Mesendoderm (in vitro differentiated cells): ENCODE measurements at places on chromosomes 4 and X.

GRCh38 chrX:16125520-16126149 lies 2.3 kb downstream of the GRPR start:
- no peak overlapping the region for H3K4me3 ChIP-seq
- no peak for DNase-seq
- no peaks in the 10 kb centered on the region for H3K36me3 ChIP-seq

DNA sequence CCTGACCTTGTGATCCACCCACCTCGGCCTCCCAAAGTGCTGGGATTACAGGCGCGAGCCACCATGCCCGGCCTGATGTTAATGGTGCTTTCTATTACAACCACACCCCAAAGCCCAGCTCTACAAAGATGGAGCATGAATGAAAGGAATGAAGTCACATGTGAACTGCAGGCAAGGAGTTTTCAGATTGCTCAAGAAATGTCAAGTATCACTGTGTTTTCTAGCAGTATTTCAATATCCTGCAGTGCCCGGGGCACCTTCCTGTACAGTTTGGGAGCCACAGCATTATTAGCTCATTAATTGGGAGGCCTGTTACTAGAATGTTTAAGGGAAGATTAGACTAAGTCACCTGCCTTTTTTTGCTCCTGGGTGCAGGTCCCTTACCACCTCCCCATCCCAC lies 40.1 kb downstream of the PRIMPOL start:
- peaks cover 2% of the 10 kb centered on the region for H3K4me1 ChIP-seq
- no peak for DNase-seq
- no peak overlapping the region for H3K4me3 ChIP-seq
- no peaks in the 10 kb centered on the region for H3K36me3 ChIP-seq

- H3K27ac ChIP-seq, result no peak overlapping the region
- no peaks in the 10 kb centered on the region for H3K36me3 ChIP-seq
- peak; percentile 70 for DNase-seq
- peaks cover 3% of the 10 kb centered on the region for H3K4me1 ChIP-seq
Measured at GRCh38 chrX:130079824-130080406, 30.4 kb downstream of the ELF4 start.

DNA sequence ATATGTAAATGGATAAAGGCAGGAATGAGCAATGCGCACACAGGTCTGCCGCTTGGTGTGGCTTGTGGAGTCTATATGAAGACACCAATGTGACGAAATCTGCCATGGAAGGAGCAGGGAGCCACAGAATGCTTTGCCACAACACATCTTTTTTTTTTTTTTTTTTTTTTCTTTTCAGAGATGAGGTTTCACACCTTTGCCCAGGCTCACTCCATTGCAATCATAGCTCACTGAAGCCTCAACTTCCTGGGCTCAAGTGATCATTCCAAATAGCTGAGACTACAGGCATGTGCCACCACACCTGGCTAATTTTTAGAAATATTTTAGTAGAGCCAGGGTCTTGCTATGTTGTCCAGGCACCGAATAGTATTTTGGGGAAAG lies 17.4 kb upstream of the SLC34A2 start:
- no peak overlapping the region for H3K4me3 ChIP-seq
- DNase-seq, result no peak
- no peak overlapping the region for H3K27ac ChIP-seq
- H3K4me1 ChIP-seq, result no peaks in the 10 kb centered on the region
- H3K36me3 ChIP-seq, result no peaks in the 10 kb centered on the region

GRCh38 chr4:137471461-137471860 lies 60.8 kb downstream of the PCDH18 start:
- H3K36me3 ChIP-seq, result no peaks in the 10 kb centered on the region
- H3K4me3 ChIP-seq, result no peak overlapping the region
- DNase-seq, result no peak
- H3K4me1 ChIP-seq, result no peaks in the 10 kb centered on the region
- no peak overlapping the region for H3K27ac ChIP-seq

DNA sequence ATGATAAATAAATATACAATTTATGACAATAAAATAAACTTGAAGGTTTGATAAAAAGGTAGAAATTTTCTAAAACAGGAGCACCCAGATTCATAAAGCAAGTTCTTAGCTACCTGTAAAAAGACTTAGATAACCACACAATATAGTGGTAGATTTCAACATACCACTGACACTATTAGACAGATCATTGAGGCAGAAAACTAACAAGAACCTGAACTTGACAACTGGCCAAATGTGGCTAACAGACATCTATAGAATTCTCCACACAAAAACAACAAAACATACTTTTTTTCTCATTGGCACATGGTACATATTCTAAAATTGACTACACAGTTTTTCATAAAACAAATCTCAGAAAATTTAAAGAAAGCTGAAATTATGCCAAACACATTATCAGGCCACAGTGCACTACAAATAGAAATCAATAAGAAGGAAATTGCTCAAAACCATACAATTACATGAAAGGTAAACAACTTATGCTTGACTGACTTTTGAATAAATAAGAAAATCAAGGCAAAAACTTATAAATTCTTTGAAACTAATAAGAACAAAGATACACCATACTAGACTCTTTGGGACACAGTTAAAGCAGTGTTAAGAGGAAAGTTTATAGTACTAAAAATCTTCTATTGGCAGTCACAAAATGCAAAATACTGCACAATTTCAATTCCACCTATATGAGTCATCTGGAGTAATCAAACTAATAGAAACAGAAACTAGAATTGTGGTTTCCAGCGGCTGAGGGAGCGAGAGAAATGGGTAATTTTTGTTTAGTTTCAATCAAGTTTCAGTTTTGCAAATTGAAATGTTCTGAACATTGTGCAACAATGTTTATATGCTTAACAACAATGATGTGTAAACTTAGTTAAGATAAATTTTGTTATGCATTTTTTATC lies 925.6 kb downstream of the SH3BGRL start:
- no peaks in the 10 kb centered on the region for H3K4me1 ChIP-seq
- DNase-seq, result no peak
- no peak overlapping the region for H3K27ac ChIP-seq
- no peak overlapping the region for H3K4me3 ChIP-seq

- no peaks in the 10 kb centered on the region for H3K27me3 ChIP-seq
- H3K27ac ChIP-seq, result no peak overlapping the region
- no peak overlapping the region for H3K4me3 ChIP-seq
Measured at GRCh38 chr4:155954939-155955338, 1.3 kb upstream of the CTSO start.

- DNase-seq, result no peak
- H3K4me3 ChIP-seq, result no peak overlapping the region
- no peaks in the 10 kb centered on the region for H3K4me1 ChIP-seq
- H3K27me3 ChIP-seq, result no peaks in the 10 kb centered on the region
Measured at GRCh38 chr4:168177546-168178149, 85.3 kb downstream of the ANXA10 start.

- H3K27ac ChIP-seq, result no peak overlapping the region
- no peaks in the 10 kb centered on the region for H3K4me1 ChIP-seq
- H3K36me3 ChIP-seq, result no peaks in the 10 kb centered on the region
Measured at GRCh38 chrX:67718926-67719325, 175.1 kb downstream of the AR start.

DNA sequence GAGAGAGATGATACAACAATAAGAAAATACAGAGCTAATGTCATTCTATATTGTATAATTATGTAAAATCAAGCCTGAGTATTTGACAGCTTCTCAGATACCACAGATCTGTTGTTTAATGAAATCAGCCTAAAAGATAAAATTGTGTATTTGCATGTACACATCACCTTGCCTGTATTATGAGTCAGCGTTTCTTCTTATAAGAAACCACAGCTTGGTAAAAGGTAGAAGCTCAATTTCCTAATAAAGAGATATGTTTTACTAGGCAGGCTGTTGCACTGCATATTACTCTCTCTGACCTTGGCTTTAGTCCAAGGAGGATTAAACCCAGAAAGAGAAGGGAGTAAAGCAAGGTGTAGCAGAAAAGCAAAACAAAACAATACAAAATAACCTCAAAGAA lies 121.3 kb downstream of the PPARGC1A start:
- H3K36me3 ChIP-seq, result no peaks in the 10 kb centered on the region
- no peak for DNase-seq
- H3K27me3 ChIP-seq, result no peaks in the 10 kb centered on the region
- H3K27ac ChIP-seq, result no peak overlapping the region
- H3K4me1 ChIP-seq, result no peaks in the 10 kb centered on the region

GRCh38 chr4:62560858-62561257 lies 1360.7 kb downstream of the ADGRL3 start:
- DNase-seq, result no peak
- no peaks in the 10 kb centered on the region for H3K36me3 ChIP-seq
- H3K4me1 ChIP-seq, result no peaks in the 10 kb centered on the region
- no peak overlapping the region for H3K27ac ChIP-seq
- H3K27me3 ChIP-seq, result no peaks in the 10 kb centered on the region
- H3K4me3 ChIP-seq, result no peak overlapping the region

GRCh38 chr4:31518796-31519250 lies 798.7 kb downstream of the PCDH7 start:
- no peak for DNase-seq
- H3K4me1 ChIP-seq, result no peaks in the 10 kb centered on the region
- H3K36me3 ChIP-seq, result no peaks in the 10 kb centered on the region
- no peak overlapping the region for H3K4me3 ChIP-seq

GRCh38 chr4:16717266-16717970 lies 181.0 kb downstream of the LDB2 start:
- H3K4me1 ChIP-seq, result no peaks in the 10 kb centered on the region
- H3K27ac ChIP-seq, result no peak overlapping the region
- no peaks in the 10 kb centered on the region for H3K36me3 ChIP-seq

- no peak for DNase-seq
- no peaks in the 10 kb centered on the region for H3K4me1 ChIP-seq
- no peak overlapping the region for H3K27ac ChIP-seq
- no peaks in the 10 kb centered on the region for H3K27me3 ChIP-seq
Measured at GRCh38 chrX:17779434-17779833, 42.1 kb downstream of the SCML1 start.

DNA sequence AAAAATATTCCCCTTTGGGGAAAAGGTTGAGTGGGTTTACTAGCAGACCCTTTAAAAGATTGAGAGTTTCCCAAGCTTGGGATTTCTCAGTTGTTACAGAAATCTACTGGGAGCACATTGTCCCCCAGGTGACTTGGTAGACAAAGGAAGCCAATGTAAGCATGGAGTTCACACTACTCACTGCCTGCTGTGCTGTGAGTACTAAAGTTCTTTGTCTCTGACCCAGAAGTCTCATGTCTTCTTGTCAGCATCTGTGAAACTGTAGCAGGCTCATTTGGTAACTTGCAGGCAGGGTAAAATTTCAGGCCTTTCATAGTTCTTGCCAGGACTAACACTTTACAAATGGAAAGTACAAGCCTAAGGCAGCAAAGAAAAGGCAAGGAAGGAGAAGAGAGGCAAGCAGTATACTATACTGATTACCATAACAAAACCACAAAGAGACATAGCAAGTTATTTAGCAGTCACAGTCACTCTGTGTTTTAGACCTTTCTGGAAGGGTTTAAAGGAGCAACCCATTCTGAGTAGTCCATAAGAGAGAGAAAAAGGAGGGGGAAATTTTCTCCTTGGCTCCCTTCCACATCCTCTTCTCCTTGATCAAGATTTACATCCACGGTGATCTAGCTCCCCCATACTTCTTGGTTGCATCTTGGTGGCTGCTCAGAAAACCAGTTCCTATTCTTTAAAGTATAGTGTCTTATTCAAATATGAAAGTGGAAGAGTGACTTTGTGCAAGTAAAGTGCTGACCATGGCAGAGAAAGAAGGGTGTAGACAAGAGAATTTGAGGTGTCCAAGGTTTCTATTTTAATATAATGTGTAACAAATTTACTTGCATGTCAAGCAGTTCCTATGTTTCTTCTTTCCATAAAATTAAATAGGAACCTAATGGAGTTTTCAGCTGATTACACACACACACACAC lies 160.0 kb upstream of the PDE5A start:
- no peak overlapping the region for H3K4me3 ChIP-seq
- no peaks in the 10 kb centered on the region for H3K36me3 ChIP-seq
- no peaks in the 10 kb centered on the region for H3K4me1 ChIP-seq
- H3K27me3 ChIP-seq, result no peaks in the 10 kb centered on the region
- no peak overlapping the region for H3K27ac ChIP-seq

GRCh38 chr4:54169176-54169575 lies 59.9 kb upstream of the PDGFRA start:
- no peak for DNase-seq
- H3K4me3 ChIP-seq, result no peak overlapping the region
- H3K36me3 ChIP-seq, result no peaks in the 10 kb centered on the region
- H3K4me1 ChIP-seq, result no peaks in the 10 kb centered on the region
- no peaks in the 10 kb centered on the region for H3K27me3 ChIP-seq

- H3K27me3 ChIP-seq, result no peaks in the 10 kb centered on the region
- H3K4me3 ChIP-seq, result no peak overlapping the region
- no peaks in the 10 kb centered on the region for H3K36me3 ChIP-seq
Measured at GRCh38 chr4:84145176-84145575, 353.9 kb downstream of the NKX6-1 start.

DNA sequence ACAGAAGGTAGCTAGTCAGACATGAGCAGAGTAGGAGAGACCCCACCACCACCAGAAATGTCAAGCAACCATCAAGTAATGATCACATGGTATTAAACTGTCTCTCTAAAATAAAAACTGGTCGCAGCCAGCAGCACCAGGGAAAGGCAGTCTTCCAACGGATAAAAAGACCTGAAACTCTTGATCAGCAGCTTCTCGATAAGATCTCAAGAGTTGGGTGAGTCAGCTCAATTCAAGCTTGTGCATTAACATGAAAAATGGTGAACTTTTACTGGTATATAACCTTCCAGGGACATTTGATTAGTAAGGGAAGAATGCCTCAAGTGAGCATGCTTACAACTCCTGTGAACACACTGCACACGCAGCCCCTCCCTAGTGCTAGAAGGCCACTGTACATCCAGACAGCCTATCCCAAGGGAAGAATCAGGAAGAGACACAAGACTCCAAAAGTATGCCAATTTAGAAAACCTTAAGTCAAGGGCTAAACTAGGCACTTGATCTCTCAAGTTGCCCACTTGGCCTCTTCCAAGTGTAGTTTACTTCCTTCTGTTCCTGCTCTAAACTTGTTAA lies 270.0 kb upstream of the GNPDA2 start:
- no peak overlapping the region for H3K27ac ChIP-seq
- H3K36me3 ChIP-seq, result no peaks in the 10 kb centered on the region
- no peaks in the 10 kb centered on the region for H3K27me3 ChIP-seq
- no peaks in the 10 kb centered on the region for H3K4me1 ChIP-seq

- no peak overlapping the region for H3K4me3 ChIP-seq
- no peaks in the 10 kb centered on the region for H3K36me3 ChIP-seq
- H3K4me1 ChIP-seq, result no peaks in the 10 kb centered on the region
- no peak overlapping the region for H3K27ac ChIP-seq
- H3K27me3 ChIP-seq, result no peaks in the 10 kb centered on the region
Measured at GRCh38 chr4:37604461-37604860, 81.7 kb downstream of the RELL1 start.

GRCh38 chrX:12798601-12799000 lies 7.4 kb downstream of the PRPS2 start:
- H3K4me3 ChIP-seq, result no peak overlapping the region
- H3K27ac ChIP-seq, result no peak overlapping the region

- no peak overlapping the region for H3K4me3 ChIP-seq
- H3K27me3 ChIP-seq, result no peaks in the 10 kb centered on the region
- H3K4me1 ChIP-seq, result peaks cover 6% of the 10 kb centered on the region
Measured at GRCh38 chr4:152663203-152664066, 16.4 kb downstream of the TMEM154 start.

DNA sequence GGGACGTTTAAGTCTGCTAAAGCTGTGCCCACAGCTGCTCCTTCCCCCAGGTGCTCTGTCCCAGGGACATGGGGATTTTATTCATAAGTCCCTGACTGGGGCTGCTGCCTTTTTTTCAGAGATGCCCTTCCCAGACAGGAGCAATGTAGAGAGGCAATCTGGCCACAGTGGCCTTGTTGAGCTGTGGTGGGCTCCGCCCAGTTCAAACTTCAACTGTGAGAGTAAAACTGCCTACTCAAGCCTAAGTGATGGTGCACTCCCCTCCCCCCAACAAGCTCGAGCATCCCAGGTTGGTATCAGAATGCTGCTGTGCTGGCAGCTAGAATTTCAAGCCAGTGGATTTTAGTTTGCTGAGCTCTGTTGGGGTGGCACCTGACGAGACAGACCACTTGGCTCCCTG lies 1371.4 kb downstream of the ADGRL3 start:
- no peaks in the 10 kb centered on the region for H3K4me1 ChIP-seq
- H3K27me3 ChIP-seq, result no peaks in the 10 kb centered on the region
- DNase-seq, result no peak
- no peaks in the 10 kb centered on the region for H3K36me3 ChIP-seq
- H3K4me3 ChIP-seq, result no peak overlapping the region
